ENCODE measurements at places on chromosomes 7 and 10. TPM values are rescaled to one million over a fixed set of nuclear protein-coding genes. Genes with fewer than 3 reads are reported as not detected.

The DLX6 gene
- 0.23 TPM for total RNA-seq

The CEP41 gene
- 7.5 TPM for total RNA-seq

The UBE2H gene
- 102 TPM for total RNA-seq

The BICC1 gene
- total RNA-seq: 124 TPM

The UNCX gene
- total RNA-seq: not detected

The UPK3B gene
- total RNA-seq: 0.46 TPM

The CLCN1 gene
- total RNA-seq: 0.07 TPM

The IGFBP1 gene
- 10.2 TPM for total RNA-seq

The OR2A5 gene
- not detected for total RNA-seq

The OPALIN gene
- not detected for total RNA-seq

The ETV1 gene
- total RNA-seq: 33.4 TPM

The POLR2J2 gene
- total RNA-seq: 3.7 TPM

The SLC18A2 gene
- total RNA-seq: under 0.01 TPM

The THSD7A gene
- total RNA-seq: 0.17 TPM

The CFAP46 gene
- total RNA-seq: 0.20 TPM

The STEAP4 gene
- 5.9 TPM for total RNA-seq

The ACHE gene
- total RNA-seq: 0.13 TPM

The KCNIP2 gene
- 1.5 TPM for total RNA-seq

The TWNK gene
- 11.8 TPM for total RNA-seq

The CYP3A5 gene
- total RNA-seq: not detected

The ZNF503 gene
- total RNA-seq: 19.7 TPM

The GHRHR gene
- total RNA-seq: not detected

The SPDYE8 gene
- total RNA-seq: not detected

The ELN gene
- total RNA-seq: 82.6 TPM

The CFAP70 gene
- 1.2 TPM for total RNA-seq

The IDI2 gene
- not detected for total RNA-seq

The KIAA1549 gene
- 1.6 TPM for total RNA-seq

The CYREN gene
- total RNA-seq: 42.9 TPM

The ACTR3C gene
- 0.13 TPM for total RNA-seq

The TAC1 gene
- not detected for total RNA-seq

The ATP6V0A4 gene
- total RNA-seq: not detected

The MICALL2 gene
- 27.1 TPM for total RNA-seq

The LRGUK gene
- 0.10 TPM for total RNA-seq

The CLEC2L gene
- not detected for total RNA-seq

The MMRN2 gene
- total RNA-seq: 6.2 TPM

The C10orf67 gene
- total RNA-seq: not detected

The FAM24B gene
- 2.2 TPM for total RNA-seq

The FXYD4 gene
- not detected for total RNA-seq

The IL6 gene
- 62.2 TPM for total RNA-seq

The OR2A42 gene
- not detected for total RNA-seq

The HERC4 gene
- 108 TPM for total RNA-seq

The PLAC9 gene
- 8.0 TPM for total RNA-seq

The SSC4D gene
- total RNA-seq: 0.65 TPM

The CD36 gene
- 1,000 TPM for total RNA-seq

The MINDY4 gene
- total RNA-seq: 5.7 TPM

The SPRN gene
- 1.6 TPM for total RNA-seq

The CPA1 gene
- 0.39 TPM for total RNA-seq

The GPR26 gene
- not detected for total RNA-seq

The PPIA gene
- total RNA-seq: 1,554 TPM

The TLX1 gene
- total RNA-seq: not detected

The HGF gene
- total RNA-seq: 51.1 TPM

The BBS9 gene
- 26.8 TPM for total RNA-seq

The ERCC6 gene
- 90.2 TPM for total RNA-seq

The FKBP6 gene
- not detected for total RNA-seq

The HOXA10 gene
- not detected for total RNA-seq

The KCND2 gene
- total RNA-seq: 4.9 TPM

Measured in smooth muscle cell of the pulmonary artery (primary cell).